ENCODE measurements at places on chromosomes 2 and 18. TPM values are rescaled to one million over a fixed set of nuclear protein-coding genes. Genes with fewer than 3 reads are reported as not detected.

NEB gene
- total RNA-seq, result 1.2 TPM

ANKRD30B gene
- total RNA-seq, result under 0.01 TPM

GALNT14 gene
- 1.7 TPM for total RNA-seq

TPO gene
- total RNA-seq, result not detected

UGT1A9 gene
- under 0.01 TPM for total RNA-seq

ST8SIA3 gene
- not detected for total RNA-seq

NABP1 gene
- total RNA-seq, result 20.9 TPM

SLC19A3 gene
- not detected for total RNA-seq

PDE1A gene
- total RNA-seq, result 3.0 TPM

RELCH gene
- 34.9 TPM for total RNA-seq

ANKAR gene
- total RNA-seq, result 6.8 TPM

PKDCC gene
- 2.6 TPM for total RNA-seq

SPATA3 gene
- total RNA-seq, result not detected

PARD3B gene
- 13.3 TPM for total RNA-seq

FLACC1 gene
- total RNA-seq, result 0.84 TPM

SPC25 gene
- 6.4 TPM for total RNA-seq

CFAP65 gene
- total RNA-seq, result not detected

MYCN gene
- 19.6 TPM for total RNA-seq

PRSS56 gene
- total RNA-seq, result not detected

LIMS3 gene
- total RNA-seq, result 9.4 TPM

FEV gene
- total RNA-seq, result not detected

IL1RL1 gene
- total RNA-seq, result 0.17 TPM

CETN1 gene
- total RNA-seq, result not detected

PSTPIP2 gene
- total RNA-seq, result 0.68 TPM

FSIP2 gene
- 0.05 TPM for total RNA-seq

SLC40A1 gene
- 98.0 TPM for total RNA-seq

SLC38A11 gene
- total RNA-seq, result not detected

LHCGR gene
- total RNA-seq, result not detected

UPP2 gene
- total RNA-seq, result not detected

AQP12B gene
- total RNA-seq, result not detected

GRHL1 gene
- total RNA-seq, result 0.37 TPM

SLC14A1 gene
- not detected for total RNA-seq

VIT gene
- 0.65 TPM for total RNA-seq

SCN7A gene
- not detected for total RNA-seq

CD207 gene
- not detected for total RNA-seq

TMEM87B gene
- 51.1 TPM for total RNA-seq

LINC00305 gene
- total RNA-seq, result not detected

Data from dermis blood vessel endothelial cell (primary cell).